ENCODE measurements at places on chromosomes 16 and 17.
A peak's percentile ranks its signal among the peaks of the same experiment; 100 is the strongest.

GRCh38 chr16:20866145-20866772, 33.9 kb downstream of the DCUN1D3 start:
- no peak for DNase-seq

DNA sequence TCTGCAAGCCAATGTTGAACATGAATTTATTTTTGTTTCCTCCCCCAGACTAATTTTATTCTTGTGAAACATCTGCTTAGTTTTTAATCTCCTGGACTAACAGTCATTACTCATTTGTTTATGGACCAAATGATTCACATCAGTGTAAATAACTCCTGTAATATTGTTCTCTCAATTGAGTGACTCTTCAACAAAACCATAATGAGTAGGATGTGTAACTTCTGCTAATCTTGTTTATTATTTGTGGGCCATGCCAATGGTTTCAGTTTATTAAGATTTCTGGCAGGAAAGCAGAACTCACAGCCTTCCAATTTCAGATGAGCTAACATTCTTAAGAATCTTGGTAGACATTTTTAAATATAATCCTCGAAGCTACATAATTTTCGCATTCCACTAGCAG, 1216.3 kb upstream of the GOT2 start:
- no peak for DNase-seq

GRCh38 chr17:6482105-6482455, 37.8 kb downstream of the PIMREG start:
- no peak for DNase-seq

DNA sequence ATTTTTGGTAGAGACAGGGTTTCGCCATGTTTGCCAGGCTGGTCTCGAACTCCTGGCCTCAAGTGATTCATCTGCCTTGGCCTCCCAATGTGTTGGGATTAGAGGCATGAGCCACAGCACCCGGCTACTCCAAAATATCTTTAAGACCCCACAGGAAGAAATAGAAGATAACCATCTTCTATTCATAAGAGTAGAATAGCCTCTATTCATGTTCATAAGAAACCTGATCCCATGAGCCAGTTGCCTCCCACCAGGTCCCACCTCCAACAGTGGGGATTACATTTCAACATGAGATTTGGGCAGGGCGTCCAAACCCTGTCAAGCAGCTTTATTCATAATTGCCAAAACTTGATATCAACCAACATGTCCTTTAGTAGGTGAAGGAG, 13.9 kb upstream of the TMC7 start:
- DNase-seq, result no peak

DNA sequence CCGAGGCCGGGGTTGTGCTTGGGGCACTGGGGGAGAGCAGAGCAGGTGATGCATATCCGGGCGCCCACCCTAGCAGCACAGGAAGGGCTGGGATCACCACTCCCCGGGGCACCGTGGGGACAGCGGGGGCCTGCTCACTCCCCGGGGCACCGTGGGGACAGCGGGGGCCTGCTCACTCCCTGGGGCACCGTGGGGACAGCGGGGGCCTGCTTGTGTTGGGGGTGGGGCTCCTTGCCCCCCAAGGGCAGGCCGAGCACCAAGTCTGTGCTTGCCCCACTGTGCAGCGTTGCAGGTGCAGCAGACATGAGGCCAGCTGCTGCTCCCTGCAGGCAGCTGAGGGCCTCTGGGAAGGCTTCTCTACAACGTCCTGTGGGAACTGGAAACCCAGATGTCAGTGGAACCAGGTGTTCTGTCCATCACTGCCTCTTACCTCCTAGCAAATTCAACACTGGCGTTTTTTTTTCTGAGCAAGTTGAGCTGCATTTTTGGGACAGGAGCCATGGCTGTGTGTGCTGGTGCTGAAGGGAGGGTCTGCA, 25.0 kb upstream of the ZNF750 start:
- DNase-seq, result no peak

- no peak for DNase-seq
Measured at GRCh38 chr16:14405611-14406537, 224.2 kb downstream of the PARN start.

DNA sequence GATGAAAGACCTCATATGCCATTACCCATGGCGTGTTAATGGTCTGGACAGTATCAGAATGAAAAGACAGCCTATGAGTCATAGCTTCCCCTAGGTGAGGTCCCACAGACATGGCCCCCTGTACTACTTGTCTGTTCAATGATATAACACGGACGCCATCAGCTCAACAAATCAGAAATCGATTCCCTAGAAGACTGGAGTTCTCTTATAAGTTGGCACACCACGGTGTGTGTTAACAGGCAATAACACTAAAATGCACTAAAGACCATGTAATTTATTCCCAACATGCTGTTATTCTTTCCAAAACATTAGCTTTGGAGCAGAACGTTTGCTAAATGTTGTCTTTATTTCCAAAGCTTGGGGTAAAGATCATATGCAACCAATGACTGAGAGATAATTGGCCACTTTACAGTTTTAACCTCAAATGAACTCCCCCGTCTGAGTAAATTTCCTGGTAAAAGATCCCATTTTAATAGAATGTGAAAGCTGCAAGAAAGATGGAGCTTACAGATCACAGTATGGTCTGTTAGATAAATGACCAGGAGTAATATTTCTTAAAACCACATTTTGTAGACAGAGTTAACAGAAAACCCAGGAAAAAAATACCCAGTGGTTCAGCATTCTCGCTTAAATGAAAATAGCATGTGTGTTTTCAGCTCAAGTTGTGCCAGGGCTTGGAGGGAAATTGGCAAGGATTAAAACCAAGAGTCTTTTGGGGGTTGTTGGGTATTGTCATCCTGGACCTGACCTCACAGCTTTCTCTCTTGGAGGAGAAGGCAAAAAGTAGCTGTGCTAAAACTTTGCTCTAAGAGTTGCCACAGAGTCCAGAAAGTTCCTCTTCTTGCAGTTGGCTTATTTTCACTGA, 65.9 kb downstream of the PCTP start:
- no peak for DNase-seq

- DNase-seq, result no peak
Measured at GRCh38 chr16:47634126-47634525, 173.0 kb downstream of the PHKB start.

- no peak for DNase-seq
Measured at GRCh38 chr17:69326377-69327059, 415 bp downstream of the ABCA5 start.

GRCh38 chr17:2949469-2950044, 113.8 kb downstream of the OR1D5 start:
- no peak for DNase-seq

GRCh38 chr17:36813957-36814563, 123.2 kb upstream of the LHX1 start:
- no peak for DNase-seq

GRCh38 chr17:60395508-60396065, 3.7 kb upstream of the USP32 start:
- DNase-seq, result no peak

- no peak for DNase-seq
Measured at GRCh38 chr17:30230596-30231125, 4.8 kb downstream of the SLC6A4 start.

- no peak for DNase-seq
Measured at GRCh38 chr16:1745181-1745899, 26.0 kb downstream of the NME3 start.

DNA sequence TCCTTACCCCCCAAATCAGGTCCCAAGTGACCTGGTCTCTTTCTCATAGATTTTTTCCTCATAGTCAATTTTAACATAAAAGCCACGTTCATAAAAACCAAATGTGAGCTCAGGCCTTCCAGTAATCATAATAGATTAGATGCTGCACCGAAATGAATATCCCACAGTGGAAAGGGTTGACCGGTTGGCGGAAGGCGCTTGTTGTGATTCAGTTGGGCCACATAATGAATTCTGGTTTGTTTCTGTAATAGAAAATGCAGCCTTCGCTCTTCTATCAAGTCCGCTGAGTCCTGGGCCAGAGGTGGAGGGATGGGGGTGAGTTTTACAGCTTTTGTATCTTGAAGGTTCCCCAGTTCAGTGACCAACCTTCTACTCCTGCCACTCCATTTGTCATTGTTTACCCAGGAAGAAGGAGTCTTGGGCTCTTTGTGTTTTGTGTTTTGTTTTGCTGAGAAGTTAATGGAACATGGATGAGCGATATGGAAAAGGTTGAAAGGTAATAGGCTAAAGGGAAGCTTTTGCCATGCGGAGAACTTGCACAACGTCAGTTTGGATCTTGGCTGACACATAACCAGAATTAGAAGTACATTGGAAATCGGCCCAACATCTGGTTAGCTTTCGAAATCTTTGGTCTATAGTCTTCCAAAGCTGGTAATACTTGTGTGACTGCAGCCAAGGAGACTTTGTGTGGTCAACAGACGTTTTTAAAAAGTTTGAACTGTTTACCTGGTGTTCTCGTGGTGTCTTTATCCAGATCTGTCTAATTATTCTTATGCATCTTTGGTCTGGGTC, 89.5 kb downstream of the CLEC16A start:
- DNase-seq, result no peak

GRCh38 chr17:1485423-1486376, 6.8 kb downstream of the MYO1C start:
- peak; percentile 65 for DNase-seq

GRCh38 chr17:80388175-80388574, 26.8 kb upstream of the ENDOV start:
- DNase-seq, result no peak

- no peak for DNase-seq
Measured at GRCh38 chr16:56428091-56428490, 2.7 kb upstream of the AMFR start.

DNA sequence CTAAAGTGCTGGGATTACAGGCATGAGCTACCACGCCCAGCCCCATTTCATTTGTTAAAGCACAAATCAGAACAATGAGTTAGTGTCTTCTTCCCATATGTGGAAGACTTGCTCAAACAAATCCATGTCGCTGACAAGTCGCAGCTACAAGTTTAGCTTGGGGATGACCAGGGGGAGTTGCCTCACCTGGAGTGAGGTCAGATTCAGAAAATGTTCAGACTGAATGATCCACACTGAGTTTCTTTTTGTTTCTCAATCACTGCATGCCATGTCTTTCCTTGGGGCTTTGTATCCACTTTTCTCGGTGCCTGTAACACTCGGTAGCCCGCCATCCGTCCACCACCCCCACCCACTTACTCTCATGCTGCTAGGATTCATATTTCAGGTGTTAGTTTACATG, 437.3 kb upstream of the DYNLRB2 start:
- DNase-seq, result no peak

GRCh38 chr17:73015722-73016276, 76.7 kb downstream of the SLC39A11 start:
- no peak for DNase-seq

GRCh38 chr16:89826531-89827382, 1.5 kb upstream of the SPIRE2 start:
- DNase-seq, result no peak

DNA sequence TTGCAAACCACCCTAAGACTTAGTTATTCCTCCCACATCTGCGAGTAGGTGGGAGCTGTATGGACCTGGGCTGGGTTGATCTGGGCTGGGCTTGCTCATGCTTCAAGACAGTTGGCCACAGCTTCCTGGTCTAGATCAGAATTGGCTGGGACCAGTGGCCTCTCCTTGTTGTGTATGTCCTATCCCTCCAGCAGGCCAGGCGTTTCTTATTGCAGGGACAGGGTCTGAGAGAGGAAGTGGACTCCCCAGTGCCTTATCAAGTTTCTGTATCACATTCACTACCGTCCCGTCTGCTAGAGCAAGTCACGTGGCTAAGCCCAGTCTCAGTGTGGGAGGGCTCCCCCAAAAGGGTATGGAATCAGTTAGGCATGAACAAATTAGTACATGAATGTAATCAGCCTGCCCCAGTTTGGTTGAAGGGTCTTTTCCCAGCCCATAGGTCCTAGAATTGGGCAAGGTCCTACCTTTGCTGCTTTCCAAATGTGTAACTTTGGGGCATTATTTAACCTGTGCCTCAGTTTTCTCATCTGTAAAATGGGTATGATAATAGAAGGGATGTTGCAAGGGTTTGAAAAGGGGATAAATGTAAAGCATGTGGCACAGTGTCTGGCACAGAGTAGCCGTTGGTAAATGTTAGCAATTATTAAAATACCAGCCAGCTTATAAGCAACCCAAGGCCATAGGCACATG, 36.0 kb downstream of the NKD1 start:
- no peak for DNase-seq

DNA sequence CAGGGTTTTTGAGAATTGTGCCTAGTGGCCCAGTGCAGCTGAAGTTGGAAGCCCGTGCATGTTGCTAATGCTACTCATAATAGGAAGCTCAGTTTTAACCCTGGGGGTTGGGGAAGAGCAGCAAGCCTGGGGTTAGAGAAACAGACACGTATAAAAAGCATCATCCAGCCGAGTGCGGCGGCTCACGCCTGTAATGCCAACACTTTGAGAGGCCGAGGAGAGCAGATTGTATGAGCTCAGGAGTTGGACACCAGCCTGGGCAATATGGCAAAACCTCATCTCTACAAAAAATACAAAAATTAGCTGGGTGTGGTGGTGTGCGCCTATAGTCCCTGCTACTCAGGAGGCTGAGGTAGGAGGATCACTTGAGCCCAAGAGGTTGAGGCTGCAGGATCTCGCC, 2.3 kb upstream of the CLUH start:
- DNase-seq, result no peak

DNA sequence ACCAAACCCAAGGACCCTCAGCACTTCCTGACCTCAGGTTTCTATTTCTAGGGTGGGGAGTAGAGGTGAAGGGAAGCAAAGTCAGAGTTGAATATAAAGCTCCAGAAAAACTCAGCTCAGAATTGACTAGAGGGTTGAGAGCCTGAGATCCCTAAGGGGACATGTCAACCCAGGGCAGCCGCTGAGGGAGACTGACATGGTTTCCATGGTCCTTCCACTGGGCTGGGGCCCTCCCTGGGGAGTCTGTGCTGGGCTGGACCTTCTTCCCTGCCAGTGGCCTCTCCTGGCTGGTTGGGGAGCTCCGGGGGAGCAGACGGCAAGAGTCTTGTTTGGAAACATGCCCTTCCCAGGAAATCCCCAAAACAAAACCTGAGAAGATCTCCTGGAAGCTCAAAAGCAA, 121.3 kb downstream of the METRNL start:
- DNase-seq, result no peak

DNA sequence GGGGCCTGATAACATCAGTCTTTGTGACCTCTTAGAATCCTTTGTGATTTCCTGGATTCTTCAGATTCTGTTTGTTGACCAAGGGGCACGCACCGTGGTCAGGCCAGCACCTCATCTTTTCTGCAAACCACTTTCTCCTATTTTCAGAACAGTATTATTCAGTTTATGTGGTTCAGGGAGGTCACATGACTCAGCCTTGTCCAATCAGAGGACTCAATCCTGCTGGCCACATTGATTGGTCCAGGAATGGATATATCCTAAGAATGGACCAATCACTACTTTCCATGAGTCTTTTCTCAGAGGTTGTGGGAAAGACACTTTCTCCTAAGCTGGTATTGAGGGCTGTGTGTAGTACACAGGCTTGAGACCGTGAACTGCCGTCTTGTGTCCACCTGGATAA, 123.1 kb upstream of the EEF2KMT start:
- DNase-seq, result no peak

- DNase-seq, result no peak
Measured at GRCh38 chr16:17831330-17831729, 360.6 kb upstream of the XYLT1 start.

GRCh38 chr17:74210191-74211140, 2.9 kb upstream of the TTYH2 start:
- peak; percentile 76 for DNase-seq
